ENCODE measurements at places on chromosomes 5 and 9.

DNA sequence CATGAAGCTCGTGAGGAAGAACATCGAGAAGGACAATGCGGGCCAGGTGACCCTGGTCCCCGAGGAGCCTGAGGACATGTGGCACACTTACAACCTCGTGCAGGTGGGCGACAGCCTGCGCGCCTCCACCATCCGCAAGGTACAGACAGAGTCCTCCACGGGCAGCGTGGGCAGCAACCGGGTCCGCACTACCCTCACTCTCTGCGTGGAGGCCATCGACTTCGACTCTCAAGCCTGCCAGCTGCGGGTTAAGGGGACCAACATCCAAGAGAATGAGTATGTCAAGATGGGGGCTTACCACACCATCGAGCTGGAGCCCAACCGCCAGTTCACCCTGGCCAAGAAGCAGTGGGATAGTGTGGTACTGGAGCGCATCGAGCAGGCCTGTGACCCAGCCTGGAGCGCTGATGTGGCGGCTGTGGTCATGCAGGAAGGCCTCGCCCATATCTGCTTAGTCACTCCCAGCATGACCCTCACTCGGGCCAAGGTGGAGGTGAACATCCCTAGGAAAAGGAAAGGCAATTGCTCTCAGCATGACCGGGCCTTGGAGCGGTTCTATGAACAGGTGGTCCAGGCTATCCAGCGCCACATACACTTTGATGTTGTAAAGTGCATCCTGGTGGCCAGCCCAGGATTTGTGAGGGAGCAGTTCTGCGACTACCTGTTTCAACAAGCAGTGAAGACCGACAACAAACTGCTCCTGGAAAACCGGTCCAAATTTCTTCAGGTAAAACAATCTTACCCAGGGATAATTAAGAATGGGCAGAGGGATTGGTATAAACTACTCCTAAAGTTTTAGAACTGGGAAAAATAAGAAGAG, 12.9 kb downstream of the ITGA1 start:
- DNase-seq = no peak

GRCh38 chr9:89483592-89484474, 14.1 kb downstream of the SEMA4D start:
- DNase-seq = no peak

GRCh38 chr9:128499920-128500319, 4.6 kb upstream of the GLE1 start:
- DNase-seq = no peak

- DNase-seq = peak; percentile 24
Measured at GRCh38 chr9:136309101-136309801, 5.4 kb upstream of the CCDC187 start.

- no peak for DNase-seq
Measured at GRCh38 chr9:114246558-114246957, 76.3 kb upstream of the ORM1 start.

DNA sequence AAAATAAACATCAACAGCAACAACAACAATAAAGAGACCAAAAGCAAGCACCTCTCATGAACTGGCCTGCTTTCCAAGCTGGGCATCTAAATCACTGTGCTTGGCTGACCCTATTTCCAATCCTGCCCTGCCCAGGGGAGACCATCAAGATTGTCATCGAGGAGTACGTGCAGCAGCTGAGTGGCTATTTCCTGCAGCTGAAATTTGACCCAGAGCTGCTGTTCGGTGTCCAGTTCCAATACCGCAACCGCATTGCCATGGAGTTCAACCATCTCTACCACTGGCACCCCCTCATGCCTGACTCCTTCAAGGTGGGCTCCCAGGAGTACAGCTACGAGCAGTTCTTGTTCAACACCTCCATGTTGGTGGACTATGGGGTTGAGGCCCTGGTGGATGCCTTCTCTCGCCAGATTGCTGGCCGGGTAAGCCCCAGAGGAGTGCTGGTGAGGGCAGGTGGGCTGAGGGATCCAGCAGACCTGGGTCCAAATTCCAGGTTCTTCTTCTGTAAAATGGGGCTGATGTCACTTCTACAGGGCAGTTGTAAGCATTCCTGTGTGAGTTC, 15.6 kb downstream of the PTGS1 start:
- no peak for DNase-seq

DNA sequence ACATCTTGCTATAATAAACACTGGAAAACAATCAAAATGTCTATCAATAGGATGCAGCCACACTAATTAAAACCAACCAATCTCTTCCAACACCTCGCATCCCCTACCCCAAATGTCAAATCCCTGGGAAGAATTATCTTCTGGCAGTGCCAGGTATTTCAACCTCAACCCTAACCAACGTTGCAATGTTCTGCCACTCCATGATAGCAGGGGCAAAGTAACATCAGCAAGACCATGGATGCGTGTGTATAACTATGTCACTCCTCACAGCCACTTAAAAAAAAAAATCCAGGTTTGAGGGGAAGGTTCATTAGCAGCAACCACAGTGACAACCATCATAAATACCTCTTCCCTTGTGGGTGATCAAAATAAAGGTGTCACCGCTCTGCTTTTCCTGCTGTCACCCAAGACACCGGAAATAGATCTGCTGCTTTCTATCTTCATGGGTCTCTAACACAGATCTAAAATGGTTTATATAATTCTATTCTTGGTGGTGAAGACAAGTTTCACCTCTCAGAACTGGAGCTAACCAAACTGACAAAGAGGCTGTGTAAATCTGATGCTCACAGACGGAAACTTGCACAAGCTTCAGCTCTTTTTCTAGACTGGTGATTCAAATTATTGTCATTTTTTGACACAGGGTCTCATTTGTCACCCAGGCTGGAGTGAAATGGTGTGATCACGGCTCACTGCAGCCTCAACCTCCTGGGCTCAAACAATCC, 9.9 kb downstream of the HSPA9 start:
- DNase-seq = no peak

GRCh38 chr9:129337336-129338140, 159.5 kb upstream of the IER5L start:
- DNase-seq = no peak

- DNase-seq = no peak
Measured at GRCh38 chr5:133106761-133107572, 55.2 kb downstream of the HSPA4 start.

GRCh38 chr5:163463063-163463435, 2.6 kb downstream of the HMMR start:
- DNase-seq = no peak

DNA sequence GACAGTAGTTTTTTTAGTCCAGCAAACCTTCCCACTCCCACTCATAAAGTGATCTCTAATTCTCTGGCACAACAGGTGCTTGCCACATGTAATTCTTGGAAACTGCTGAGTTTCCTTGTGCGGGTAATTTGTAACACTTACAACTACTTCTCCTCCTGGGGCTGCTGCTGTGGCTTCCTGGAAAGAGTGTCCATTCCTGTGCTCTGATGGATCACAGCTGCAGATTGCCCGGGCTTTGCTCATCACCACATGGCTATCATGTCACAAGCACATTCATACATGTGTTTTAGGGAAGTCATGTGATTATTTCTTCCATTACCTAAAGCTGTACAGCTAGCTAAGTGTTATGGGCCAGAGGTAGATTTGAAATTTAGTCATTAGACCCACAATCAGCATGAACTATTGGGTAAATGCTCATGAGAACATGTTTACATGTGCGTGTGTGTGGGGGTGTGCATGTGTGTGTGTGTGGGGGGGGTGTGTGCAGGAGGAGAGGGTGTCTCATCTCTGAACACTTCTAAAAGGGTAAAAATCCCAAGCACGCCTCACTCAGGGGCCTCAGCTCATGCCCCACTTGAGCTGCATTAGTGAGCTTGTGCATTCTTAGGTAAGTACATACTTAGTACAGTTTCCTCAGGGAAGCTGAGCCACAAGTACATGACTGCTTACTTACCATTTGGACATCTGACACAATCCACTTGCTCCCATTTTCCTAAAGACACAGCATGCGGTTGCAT, 118.1 kb upstream of the CCDC112 start:
- DNase-seq = peak; percentile 1

DNA sequence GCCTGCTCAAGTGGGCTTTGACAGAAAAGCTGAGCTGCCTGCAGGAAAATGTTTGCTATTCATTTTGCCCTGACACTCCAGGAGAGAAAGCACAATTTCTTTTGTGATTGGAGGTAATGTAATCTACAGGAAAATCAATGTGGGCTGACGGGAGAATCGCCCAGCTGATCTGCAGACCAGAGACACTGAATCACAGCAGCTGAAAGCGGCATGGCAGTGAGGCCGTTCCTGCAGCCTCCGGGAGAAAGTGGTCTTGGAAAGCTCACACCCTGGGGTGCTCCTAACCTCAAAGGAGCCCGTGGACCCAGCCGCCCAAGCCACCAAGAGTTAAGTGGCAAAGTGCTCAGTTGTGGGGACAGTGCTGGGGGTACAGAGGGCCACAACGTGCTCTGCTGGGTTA, 593.6 kb downstream of the BNC2 start:
- DNase-seq = no peak
